Sigmoid colon (tissue), 7 donors: ENCODE measurements at places on chromosomes 6 and 20.

DNA sequence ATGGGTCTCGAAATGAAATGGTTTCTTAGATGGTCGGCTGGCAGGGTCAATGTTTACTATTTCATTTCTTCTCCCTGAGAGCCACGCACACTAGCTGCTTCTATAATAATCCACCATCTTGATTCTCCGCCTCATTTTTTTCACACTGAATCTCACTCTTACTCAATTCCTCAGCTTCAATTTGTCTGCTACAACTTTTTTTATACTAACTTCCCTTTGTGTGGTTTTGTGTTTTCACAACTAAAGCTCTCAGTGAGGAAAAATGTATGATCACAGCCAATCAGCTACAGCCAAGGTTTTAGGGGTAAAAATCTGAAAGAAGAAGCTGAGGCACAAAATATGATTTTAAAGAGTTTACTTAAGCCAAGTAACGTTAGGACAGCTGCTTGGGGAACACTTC is 1309.4 kb downstream of the EPHA7 start:
- DNase-seq = no peak

GRCh38 chr6:16804546-16805242 is 43.4 kb upstream of the ATXN1 start:
- no peak for DNase-seq

DNA sequence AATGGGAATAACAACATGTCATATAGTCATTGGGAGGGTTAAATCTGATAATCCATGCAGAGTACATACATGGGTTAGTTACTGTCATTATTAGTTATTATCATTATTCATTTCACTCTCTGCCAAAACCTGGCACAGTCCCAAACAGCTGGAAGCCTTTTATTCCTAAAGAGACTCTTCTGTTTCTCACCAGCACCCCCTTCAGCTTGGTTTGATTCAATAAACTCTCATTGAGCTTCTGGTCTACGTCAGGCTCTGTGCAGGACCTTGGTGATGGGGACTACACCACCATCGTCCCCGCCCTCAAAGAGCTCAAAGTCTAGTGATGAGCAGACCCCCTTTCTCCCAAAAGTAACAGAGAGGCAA is 2.3 kb downstream of the KCNK15 start:
- DNase-seq = no peak

DNA sequence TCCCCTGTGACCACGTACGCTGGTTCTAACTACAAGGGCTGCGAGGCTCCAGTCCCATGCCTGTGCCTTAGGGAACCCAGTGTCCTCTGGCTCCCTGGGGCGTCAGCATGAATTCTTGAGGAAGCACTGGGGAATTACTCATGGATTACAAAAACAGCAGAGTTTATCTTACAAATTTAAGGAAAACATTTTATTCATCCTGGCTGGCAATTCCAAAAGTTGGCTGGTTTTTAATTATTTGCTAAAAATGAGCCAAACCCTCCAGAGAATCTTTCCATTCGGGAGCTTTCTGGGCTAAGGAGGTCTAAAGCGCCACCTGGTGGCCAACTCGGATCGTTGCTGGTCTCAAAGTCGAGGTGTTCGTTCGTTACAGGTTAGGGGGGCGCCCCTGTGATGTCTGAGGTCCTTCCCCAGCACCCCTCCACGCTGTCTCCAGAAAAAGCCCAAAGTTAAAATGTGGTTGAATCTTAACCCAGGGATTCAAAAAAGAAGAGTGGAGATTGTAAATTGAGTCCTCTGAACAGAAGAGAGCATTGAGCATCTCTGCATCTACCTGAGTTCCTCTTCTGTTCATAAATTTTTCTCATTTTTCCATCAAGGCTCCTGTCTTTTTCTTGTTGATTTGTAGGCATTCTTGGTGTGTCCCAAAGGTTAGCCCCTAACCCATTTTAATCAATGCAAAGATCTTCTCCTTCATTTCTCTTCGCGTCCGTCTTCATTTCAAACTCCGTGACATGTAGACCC is 99.4 kb downstream of the BFSP1 start:
- DNase-seq = peak; percentile 72

- no peak for DNase-seq
Observed at GRCh38 chr6:16519265-16520242, 241.7 kb downstream of the ATXN1 start.

DNA sequence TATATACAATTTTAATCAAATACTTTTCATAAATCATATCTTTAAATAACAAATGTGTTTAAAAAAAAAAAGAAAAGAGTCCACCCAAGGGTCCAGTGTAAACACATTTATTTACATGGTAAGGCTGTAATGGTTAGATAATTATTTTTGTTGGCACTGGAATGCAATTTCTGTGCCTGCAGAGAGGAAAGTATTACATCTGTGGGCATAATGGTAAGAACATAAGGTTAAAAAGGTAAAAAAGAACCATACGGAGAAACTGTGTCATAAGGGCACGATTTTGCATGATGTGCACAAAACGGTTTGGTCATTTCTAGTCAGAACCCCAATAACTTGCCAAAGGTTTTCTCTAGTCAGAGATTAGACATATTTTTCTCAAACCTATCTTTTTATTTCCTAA is 54.3 kb downstream of the RWDD2A start:
- DNase-seq = no peak
